ENCODE measurements at places on chromosomes 1 and 21.

DNA sequence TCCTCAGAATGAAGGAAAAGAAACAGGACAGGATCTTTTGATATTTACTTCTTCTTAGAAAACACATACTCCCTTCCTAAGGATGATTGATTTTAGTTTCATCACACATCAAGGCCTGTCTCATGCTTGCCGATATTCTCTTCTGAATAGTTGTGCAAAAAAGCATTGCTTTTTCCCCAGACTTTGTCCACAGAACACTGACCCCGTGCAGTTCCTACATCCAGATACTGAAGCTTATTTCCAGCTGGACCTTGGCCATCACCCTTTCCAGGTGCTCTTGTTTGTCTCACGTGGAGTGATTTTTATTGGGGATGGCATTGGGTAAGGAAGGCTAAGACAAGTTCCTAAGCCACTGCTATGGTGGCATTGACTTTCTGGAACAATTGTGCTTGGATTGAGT lies 197.3 kb upstream of the HOOK1 start:
- no peak for DNase-seq

DNA sequence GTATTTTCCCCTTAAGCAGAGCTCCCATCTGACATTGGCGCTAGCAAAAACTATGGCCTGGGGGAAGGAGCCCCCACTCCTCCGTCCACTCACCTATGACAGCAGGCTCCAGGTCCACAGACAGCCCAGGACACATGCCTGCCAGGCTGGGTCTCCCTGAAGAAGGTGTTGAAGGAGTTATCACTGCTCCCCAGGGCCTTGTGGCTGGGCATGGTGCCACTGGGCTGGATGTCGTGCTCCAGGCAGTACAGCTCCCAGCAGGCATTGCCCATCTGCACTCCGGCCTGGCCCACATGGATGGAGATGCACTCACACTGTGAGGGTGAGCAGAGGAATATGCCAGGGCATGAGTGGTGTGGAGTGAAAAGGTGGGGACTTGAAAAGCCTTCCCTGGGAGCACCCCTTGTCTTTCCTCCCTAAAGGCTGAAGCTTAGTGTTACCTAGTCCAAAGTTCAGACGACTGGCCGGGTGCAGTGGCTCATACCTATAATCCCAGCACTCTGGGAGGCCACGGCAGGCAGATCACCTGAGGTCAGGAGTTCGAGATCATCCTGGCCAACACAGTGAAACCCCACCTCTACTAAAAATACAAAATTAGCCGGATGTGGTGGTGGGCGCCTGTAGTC lies 30.0 kb downstream of the RABIF start:
- no peak for DNase-seq

GRCh38 chr1:228488818-228489674 lies 1.9 kb downstream of the RNF187 start:
- no peak for DNase-seq

- DNase-seq, result no peak
These were observed 13.7 kb upstream of the SRP9 start for GRCh38 chr1:225763716-225764548.

GRCh38 chr1:41015897-41016470 lies 5.5 kb downstream of the SLFNL1 start:
- DNase-seq, result no peak

DNA sequence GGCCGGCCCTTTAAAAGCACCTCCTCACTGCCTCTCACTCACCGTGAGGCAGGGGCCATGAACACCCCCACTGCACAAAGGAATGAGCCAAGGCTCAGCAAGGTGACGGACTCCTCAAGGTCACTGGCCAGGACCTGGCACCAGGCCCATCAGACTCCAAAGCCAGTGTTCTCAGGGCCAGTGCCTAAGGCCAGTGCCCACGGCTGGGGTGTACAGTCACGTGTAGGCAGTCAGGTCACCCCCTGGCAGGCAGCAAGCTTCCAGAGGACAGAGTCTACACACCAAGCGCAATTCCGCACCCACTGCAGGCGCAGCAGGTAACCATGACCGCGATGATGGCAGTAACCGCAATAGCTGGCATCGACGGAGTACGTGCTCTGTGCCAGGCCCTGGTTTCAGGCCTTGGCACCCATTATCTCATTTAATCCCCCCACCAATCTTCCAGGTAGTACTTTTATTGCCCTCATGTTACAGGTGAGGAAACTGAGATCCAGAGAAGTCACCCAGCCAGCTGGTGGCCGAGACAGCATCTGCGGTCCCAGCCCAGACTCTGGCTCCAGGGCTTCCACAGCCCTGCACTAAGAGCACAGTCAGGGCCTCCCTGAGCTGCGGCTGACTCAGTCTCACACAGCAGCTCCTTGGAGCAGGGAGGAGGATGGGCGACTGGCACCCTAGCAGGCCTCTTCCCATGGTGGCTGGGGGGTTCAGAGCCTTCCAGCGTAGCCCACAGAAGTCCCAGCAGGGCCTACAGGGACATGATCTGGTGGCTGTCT lies 27.0 kb downstream of the RAP1GAP start:
- no peak for DNase-seq

DNA sequence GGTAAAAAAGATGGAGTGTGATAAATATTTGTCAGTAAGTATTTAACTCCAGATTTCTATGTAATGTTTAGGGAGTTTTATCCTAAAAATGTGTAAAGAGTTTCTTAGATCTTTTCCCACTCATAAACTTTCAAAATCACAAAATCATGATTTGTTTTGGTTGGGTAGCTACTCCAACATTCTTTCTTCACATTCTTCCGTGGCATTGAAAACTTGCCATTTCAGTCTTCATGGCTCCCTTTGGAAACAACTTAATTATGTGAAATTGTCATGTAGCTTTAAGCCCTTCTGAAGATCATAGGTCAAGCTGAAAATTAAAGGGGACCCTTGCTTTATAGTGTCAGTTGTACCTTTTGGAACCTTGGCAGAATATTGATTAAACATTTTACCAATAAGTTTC lies 73.2 kb downstream of the ADGRL2 start:
- no peak for DNase-seq

- peak; percentile 79 for DNase-seq
These were observed 2.1 kb upstream of the KIF21B start for GRCh38 chr1:201025571-201026002.

DNA sequence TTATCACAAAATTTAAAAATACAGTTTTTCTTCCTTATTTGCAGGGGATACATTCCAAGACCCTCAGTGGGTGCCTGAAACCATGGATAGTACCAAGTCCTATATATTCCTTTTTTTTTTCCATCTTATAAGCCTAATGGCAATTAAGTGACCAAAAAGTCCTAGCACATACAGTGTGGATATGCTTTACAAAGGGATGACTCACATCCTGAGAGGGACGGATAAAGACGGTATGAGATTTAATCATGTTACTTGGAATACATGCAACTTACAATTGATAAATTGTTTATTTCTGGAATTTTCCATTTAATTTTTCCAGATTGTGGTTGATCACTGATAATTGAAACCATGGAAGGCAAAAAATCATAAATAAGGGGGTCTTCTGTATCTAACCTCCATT lies 181.2 kb upstream of the BRINP3 start:
- no peak for DNase-seq

DNA sequence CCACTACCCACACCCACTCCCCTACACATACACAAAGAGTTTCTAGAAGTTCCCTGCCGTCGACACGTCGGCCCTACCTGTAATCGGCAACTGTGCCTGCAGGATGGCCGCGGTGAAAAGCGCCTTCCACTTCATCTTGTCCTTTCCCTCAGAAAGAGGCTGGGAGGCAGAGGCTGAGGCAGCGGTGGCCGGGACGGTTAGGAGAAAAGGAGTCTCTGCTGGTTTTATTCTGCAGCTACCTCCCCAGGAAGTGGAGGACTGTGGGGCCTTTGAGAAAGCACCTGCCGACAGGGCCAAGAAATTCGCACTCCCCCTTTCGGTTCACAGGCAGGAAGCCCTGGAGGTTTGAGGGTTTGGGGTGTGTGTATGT lies at the start of gene CD247:
Gene CD247, minus strand, starts transcription at position 199 of the 370 bp plus-strand sequence. Its CDS starts 64 bp downstream, at position 135.
- no peak for DNase-seq

- DNase-seq, result no peak
These were observed 92.0 kb upstream of the S1PR1 start for GRCh38 chr1:101144671-101145448.

- DNase-seq, result no peak
These were observed 780 bp upstream of the CROCC start for GRCh38 chr1:16920951-16921350.

DNA sequence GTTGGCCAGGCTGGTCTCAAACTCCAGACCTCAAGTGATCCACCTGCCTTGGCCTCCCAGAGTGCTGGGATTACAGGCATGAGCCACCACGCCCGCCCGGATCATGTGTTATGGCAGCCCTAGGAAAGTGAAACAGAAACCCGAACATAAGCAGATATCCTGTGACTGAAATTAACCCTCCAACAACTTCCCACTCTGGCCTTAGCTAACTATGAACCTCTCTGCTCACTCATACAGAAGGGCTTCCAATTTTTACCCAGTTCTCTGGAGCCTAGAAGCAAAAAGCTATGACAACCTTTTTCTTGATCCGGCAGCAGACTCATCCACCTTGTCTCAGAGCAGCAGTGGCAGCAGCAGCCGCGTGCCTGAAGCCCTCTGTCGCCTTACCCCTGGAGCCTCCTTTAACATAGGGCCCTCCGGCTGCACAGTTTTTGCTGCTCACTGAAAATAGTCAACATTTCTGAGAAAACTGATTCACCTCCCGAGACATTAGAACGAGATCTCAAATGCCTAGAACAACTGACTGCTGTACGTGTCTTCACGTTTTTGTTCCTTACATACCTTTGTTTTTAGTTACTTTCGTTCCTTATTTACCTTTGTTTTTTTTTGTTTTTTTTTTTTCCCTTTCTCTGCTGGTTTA lies 9.3 kb downstream of the CBR1 start:
- no peak for DNase-seq

- DNase-seq, result no peak
These were observed 155.7 kb downstream of the TNFSF18 start for GRCh38 chr1:172895050-172895460.

DNA sequence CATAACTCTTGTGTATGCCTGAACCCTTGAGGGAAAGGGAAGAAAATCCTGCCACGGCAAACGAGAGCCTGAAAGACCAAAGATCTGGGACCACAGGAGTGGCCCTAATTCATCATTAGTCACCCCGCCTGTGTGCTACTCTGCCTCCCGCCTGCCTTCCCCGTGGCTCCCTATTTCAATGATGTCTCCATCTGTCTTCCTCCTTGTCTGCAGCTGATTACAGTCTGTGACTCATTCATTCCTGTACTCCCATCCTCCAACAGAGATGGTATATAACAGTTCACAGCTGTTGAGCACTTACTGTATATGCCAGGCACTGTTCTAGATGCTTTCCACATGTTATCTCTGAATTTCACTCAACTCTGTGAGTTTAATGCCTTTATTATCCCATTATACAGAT lies 96.6 kb downstream of the SEC16B start:
- peak; percentile 46 for DNase-seq

DNA sequence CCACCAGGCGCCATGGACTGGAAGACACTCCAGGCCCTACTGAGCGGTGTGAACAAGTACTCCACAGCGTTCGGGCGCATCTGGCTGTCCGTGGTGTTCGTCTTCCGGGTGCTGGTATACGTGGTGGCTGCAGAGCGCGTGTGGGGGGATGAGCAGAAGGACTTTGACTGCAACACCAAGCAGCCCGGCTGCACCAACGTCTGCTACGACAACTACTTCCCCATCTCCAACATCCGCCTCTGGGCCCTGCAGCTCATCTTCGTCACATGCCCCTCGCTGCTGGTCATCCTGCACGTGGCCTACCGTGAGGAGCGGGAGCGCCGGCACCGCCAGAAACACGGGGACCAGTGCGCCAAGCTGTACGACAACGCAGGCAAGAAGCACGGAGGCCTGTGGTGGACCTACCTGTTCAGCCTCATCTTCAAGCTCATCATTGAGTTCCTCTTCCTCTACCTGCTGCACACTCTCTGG lies 3.8 kb downstream of the GJB3 start:
- no peak for DNase-seq

DNA sequence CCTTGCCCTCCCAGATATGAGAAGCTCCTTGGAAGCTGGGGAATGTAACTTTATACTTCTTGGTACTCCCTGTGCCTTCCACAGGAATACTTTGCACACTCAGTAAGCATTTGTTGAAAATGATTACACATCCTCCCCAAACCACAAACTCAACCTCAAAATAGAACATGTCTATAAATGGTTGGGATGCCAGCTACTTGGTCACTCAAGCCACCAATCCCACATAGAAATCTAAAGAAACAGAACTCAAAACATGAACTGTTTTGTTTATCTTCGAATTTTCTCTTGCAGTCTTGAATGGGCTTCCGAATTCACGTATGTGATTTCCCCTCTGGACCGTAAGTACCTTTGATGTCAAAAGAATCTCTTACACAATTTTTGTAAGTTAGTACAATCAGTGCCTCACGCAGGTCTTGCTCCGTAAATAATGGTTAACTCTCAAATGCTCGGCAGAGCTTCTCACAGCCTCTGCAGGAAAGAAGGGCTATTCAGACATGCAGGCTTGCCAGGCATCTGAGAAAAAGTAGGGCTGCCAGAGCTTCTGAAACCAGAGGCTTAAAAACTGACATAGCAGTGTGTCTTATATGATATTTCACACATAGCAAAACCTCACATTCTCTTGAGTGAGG lies 26.9 kb downstream of the SORT1 start:
- peak; percentile 40 for DNase-seq

- DNase-seq, result no peak
These were observed 136.2 kb downstream of the NTNG1 start for GRCh38 chr1:107277022-107277421.

- no peak for DNase-seq
These were observed 32.5 kb upstream of the LMO4 start for GRCh38 chr1:87296206-87296605.

DNA sequence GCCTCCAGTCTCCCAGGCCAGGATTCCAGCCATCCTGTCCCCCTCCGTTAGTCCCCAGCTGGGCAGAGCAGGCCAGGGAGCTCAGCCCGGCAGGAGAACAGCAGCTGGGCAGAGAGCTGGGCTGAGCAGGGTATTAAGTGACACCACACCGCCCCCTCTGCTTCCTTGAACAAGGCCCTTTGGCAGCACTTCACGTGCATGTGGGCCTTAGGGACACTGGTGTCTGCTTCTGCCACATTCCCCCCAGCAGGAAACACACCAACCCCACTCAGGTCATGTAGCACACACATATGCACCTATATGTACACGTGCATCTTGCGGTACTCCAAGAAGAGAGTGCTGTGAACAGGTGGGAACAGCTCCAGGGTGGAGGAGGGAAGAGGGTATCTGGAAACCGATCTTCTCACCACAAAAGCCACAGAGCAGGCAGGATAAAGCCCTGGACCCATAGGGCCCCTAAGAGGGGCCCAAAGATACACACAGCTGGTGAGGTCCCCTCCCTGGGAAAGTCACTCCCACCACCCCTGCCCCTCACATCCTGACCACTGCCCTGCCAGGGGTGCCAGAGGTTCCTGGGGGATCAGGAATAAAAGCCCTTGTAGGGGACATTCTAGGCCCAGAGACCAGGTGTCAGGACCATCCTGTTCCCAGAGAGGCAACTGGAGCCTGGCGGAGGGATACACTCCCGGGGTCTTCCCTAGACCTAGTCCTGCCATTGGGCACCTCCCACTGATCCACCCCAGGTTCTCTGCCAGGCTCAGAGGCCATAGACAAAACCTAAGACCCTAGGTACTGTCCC lies 4.5 kb downstream of the EPHA2 start:
- DNase-seq, result no peak

DNA sequence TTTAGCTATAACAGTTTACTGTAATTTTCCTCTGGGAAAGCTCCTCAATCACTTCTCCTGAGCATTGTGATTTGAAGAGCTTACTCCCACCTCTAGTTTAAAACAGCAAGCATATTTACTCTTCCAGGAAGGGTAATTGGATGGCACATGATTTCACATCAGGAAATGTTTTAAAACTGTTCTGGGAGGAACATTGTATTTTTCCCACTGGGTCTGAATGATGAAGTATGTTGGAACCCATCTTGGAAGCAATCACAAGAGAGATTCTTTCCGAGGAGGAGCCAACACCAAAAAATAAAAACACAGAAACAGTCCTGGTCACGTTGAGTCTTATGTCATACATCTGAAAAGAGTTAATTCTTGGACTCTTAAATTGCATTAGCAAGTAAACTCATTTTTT lies 17.3 kb downstream of the MAP10 start:
- no peak for DNase-seq
